Hindlimb muscle (tissue), 1 donor: ENCODE measurements at places on chromosomes 7 and 10. TPM values are rescaled to one million over a fixed set of nuclear protein-coding genes. Genes with fewer than 3 reads are reported as not detected.

GRCh38 chr10:27225642-27226257 is 14.8 kb downstream of the ACBD5 start:
- no peak for DNase-seq

DNA sequence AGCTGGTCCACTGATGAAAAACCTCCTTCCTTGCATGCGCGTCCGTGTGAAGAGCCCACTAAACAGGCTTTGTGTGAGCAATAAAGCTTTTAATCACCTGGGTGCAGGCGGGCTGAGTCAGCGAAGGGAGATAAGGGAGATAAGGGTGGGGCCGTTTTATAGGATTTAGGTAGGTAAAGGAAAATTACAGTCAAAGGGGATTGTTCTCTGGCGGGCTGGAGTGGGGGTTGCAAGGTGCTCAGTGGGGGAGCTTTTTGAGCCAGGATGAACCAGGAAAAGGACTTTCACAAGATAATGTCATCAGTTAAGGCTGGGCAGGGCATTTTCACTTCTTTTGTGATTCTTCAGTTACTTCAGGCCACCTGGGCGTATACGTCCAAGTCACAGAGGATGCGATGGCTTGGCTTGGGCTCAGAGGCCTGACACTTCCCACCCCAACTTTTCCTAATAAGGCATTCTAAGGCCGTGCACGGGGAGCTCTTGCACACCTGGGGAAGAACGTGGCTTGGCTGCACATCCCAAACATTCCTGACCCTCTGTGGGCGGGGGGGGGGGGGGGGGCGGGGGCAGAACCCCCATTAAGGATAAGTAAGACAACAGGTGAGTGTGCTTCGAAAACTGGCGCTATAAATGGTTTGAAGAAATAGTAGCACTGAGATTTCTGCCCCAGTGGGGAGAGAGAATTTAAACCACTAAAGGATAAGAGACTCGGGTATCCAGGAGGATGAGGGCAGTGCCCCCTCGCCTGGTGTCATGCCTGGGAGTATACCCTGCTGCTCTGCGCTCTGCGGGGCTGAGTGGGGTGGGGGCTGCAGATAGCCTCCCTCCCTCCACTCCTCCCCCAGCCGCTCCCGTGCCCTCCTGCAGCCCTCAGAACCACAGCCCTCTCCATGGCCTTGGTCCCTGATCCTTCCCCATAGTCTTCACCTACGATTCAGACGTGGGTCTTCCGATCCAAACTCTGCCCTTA is 217.6 kb downstream of the MLLT10 start:
- DNase-seq: no peak

DNA sequence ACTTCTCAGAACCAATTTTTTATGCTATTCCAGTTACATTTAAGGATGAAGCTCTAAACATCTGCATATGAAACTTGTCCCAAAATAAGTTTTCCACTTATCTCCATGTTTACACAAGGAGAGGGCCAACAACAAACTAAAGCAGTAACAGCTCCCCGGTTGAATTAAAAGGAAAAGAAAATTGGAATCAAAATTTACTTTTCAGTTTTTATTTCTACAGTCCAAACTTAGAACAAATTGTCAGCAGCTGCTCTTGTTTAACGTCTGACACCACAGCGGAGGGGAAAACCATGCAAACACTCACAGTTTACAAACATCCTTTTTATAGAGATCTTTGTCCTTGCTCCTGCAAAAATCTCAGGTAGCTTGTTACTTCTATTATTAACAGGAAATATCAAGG is 101.3 kb downstream of the COL28A1 start:
- no peak for DNase-seq

- DNase-seq: no peak
Measured at GRCh38 chr10:132186488-132187429, at the start of gene DPYSL4. DPYSL4 (plus strand) TSS chr10:132186948; CDS start chr10:132187064, 116 bp downstream.

- no peak for DNase-seq
Measured at GRCh38 chr10:31051703-31052102, 20.0 kb upstream of the ZNF438 start.

DNA sequence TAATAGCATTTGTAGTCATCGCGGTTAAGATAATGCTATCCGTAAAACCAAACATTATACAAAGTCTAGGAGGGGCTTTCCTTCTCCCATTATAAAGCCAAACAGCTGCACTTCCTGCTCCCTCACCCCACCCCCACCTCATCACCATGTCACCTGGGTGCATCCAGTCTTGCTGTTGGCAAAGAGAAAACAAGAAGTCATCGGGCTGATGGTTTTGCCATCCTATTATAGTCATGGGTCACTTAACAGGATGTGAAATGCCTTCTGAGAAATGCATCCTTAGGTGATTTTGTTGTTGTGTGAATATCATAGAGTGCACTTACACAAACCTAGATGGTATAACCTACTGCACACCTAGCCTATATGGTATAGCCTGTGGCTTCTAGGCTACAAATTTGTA is 157.0 kb downstream of the BMPER start:
- DNase-seq: no peak

GRCh38 chr7:85508642-85509410 is 322.0 kb upstream of the SEMA3D start:
- no peak for DNase-seq

GRCh38 chr10:27601503-27601902 is 97.4 kb downstream of the RAB18 start:
- peak; percentile 40 for DNase-seq

GRCh38 chr7:69817841-69818635 is 219.8 kb downstream of the AUTS2 start:
- no peak for DNase-seq

- no peak for DNase-seq
Measured at GRCh38 chr7:29035044-29035740, 77.1 kb upstream of the TRIL start.

GRCh38 chr7:19508124-19508523 is 200.7 kb downstream of the POLR1F start:
- no peak for DNase-seq

DNA sequence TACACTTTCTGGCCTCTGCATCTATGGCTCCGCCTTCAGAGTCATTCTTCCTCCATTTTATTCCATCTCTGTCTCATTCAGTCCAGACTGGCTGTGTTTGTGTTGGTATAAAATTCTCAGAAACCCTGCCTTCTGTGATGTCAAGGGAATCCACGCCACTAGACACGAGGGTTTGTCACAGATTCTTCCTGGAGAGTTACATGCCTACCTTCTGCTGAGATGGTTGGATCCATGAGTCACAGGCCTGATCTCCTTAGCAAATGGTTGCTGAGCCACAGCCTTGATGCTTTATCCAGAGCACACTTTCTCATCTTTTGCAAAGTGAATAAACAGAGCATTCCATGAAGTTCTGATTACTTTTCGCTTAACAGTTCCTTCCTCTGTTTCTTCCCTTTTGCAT is 35.9 kb upstream of the TSPAN33 start:
- DNase-seq: peak; percentile 33

GRCh38 chr7:138880881-138881578 is 83.0 kb upstream of the ATP6V0A4 start:
- DNase-seq: peak; percentile 10

DNA sequence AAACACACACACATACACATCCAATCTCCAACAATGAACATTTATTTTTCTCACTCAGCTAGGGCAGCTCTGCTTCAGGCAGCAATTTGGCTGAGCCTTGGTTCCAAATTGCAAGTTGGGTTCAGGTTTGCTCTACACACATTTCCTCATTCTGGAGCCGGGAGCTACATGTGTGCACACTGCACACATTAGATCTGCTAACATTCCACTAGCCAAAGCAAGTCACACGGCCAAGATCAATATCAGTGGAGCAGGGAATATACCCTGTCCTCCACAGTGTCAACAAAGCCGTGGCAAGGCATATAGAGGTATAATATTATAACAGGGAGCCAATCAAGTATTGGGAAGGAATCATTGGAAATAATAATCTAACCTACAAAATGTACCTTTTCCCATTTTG is 57.5 kb upstream of the PPP1R3C start:
- no peak for DNase-seq

The EMX2 gene
- 9.0 TPM for polyA plus RNA-seq

The ATRNL1 gene
- 0.45 TPM for polyA plus RNA-seq

The ZNF487 gene
- polyA plus RNA-seq: 3.0 TPM

The PPP1R17 gene
- not detected for polyA plus RNA-seq
